Fibroblast of skin of left quadriceps (primary cell): ENCODE measurements at places on chromosomes 3 and 15.

DNA sequence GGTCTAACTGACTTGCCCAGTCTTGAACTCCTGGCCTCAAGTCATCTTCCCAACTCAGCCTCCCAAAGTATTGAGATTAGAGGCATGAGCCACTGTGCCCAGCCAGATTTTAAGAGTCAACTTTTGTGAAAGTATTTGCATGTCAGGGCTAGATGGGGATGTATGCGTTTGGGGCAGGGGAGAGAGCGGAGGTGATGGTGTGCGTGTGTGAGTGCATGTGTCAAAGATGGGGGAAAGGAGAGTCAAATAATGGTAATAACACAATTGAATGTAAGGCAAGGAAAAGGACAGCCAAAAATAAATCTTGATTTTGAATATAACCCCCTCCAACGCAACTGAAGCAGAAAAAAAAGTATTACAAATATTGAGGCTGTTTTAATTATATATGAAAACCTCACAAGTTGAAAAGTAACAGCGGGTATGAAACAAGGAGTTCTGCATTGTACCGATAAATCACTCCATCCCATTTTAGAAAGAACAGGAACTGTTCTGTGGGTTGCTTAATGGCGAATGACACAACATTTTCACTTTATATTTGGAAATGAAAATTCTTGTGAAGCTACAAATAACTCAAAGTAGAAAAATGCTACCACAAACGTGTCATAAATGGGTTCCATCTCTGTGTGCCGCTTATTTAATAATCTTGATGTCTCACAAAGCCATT is 29.9 kb upstream of the LDHAL6B start:
- no peak for DNase-seq

DNA sequence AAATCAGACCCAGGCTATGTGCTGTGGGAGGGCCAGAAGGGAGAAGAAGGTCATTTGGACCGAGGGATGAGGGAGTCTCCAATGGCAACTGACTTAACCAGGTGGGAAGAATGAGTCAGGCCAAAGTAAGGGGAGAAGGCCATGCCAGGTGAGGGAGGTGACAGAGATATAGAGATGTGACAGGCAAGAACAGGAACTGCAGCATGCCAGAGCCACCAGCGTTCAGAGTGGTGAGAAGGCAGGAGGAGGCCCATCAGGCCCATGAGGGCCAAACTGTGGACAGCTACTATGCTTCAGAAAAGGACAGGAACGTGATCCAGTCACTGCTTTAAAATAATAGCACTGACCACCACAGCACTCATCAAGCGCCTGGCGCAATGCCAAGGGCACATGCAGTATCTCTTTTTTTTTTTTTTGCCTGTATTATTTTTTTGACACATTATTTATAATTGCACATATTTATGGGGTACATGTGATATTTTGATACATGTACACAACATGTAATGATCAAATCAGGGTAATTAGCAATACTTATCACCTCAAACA is 154.3 kb upstream of the IGF1R start:
- no peak for DNase-seq

DNA sequence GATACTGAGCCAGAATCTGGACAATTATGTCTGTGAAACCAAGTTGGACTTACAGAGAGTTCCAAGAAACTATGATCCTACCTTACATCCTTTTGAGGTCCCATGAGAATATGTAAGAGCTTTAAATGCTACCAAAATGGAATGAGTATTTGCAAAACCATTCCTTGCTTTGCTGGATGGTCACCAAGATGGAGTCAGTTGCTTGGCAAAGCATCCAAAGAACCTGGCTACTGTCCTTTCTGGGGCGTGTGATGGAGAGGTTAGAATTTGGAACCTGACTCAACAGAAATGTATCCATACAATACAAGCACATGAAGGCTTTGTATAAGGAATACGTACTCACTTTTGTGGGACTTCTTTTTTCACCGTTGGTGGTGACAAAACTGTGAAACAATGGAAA is 36.2 kb downstream of the AP4E1 start:
- DNase-seq, result peak; percentile 3

DNA sequence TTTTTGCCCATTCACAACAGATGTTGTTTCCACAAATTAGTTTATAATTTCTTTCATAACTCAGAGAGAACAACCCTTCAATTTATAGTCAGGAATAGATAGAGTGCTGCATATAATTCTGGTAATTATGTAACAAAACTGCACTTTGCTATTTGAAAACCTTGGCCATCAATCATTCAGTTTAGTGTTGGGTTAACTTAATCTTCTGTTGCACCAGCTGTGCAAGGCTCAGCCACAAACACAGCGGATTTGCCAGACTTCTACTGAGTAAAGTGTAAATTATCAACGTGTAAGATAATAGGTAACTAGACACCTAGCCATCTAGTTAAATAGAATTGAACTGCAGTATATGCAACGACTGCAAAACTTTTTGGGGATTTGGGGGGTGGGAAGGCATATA is 1064.3 kb upstream of the EPHA6 start:
- no peak for DNase-seq

GRCh38 chr3:146561879-146562278 is 17.5 kb upstream of the PLSCR1 start:
- no peak for DNase-seq
